Left kidney (tissue), 8 donors: ENCODE measurements at places on chromosomes 3 and 15. TPM values are rescaled to one million over a fixed set of nuclear protein-coding genes. Genes with fewer than 3 reads are reported as not detected.

DNA sequence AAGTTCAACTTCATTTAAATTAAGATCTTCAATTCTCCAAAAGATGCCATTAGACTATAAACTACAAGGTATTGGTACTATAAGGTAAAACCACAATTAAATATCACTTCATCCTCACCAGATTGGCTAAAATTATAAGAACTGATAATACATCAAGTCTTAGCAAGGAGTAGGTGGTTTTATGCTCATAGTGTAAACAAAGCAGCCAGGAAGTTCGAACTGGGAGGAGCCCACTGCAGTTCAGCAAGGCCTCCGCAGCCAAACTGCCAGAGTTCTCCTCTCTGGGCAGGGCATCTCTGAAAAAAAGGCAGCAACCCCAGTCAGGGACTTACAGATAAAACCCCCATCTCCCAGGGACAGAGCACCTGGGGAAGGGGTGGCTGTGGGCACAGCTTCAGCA, 91.6 kb upstream of the SETMAR start:
- no peak for DNase-seq

DNA sequence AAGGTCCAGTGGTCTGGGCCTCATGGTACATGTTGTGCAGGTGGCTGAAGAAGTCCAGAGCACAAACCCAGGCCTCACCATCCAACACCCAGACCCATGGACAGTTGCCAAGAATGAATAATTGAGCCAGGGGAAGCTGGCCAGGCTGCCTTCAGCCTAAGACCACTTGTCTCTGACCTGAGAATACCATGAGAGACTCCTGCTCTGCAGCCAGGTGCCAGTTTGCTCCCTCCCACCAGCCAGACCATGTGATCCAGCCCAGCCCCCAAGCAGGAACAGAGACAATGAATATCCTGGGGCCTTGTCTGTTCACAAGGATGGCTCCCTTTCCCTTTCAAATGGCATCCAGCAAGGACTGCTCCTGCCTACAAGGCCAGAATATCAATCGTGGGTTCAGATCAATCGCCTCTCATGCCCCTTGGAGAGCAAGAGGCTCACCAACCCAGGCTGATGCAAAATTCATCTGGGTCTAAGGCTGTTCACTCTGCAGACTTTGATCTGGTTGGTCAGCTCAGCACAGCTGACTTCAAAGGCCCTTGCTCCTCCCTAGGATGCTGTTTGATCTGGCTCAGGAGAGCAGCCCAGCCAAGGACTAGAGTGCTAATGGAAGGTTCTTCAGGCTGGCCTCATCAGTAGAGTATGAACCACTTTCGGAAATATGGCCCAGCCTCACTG, 13.4 kb downstream of the TRAIP start:
- DNase-seq, result no peak

DNA sequence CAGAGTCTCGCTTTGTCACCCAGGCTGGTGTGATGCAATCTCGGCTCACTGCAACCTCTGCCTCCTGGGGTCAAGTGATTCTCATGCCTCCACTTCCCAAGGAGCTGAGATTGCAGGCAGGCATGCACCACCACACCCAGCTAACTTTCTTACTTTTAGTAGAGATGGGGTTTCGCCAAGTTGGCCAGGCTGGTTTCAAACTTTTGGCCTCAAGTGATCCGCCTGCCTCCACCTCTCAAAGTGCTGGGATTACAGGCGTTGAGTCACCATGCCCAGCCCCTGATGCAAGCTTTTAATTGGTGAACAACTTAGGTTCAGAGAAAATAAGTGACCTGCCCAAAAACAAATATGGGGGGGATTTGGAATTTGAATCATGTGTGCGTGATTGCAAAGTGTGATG, 246.2 kb downstream of the LRTM1 start:
- DNase-seq, result no peak

- no peak for DNase-seq
These were observed 110.0 kb downstream of the OPA1 start for GRCh38 chr3:193702967-193703366.

SUCNR1 gene
- polyA plus RNA-seq, result 8.0 TPM

DNA sequence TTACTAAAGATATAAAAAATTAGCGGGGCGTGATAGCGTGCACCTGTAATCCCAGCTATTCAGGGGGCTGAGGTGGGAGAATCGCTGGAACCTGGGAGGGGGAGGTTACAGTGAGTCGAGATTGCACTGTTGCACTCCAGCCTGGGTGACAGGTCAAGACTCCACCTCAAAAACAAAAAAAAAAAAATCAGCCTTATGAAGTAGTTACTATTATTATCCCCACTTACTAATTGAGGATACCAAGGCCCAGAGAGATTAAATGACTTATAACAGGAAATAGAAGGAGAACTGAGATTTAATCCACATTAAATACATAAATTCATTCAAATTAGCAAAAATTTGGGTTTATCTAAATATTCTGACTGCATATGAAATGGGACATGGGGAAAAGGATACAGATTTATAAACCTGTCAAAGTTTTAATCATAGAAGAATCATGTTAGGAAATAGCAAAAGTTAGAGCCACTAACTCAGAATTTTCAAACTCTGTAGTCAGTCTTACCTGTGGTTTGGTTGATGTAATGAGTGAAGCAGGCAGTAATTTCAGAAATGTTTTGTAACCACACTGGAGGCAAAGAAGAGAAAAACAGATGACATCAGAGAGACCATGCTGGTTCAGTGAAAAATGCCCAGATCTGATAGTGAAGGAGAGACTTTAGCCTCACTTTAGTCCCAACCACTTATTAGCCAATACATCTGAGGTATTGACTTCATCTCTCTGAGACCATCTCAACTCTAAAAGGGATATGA, 25.0 kb upstream of the ACAP2 start:
- no peak for DNase-seq

SLC12A1 gene
- polyA plus RNA-seq, result 433 TPM

DNA sequence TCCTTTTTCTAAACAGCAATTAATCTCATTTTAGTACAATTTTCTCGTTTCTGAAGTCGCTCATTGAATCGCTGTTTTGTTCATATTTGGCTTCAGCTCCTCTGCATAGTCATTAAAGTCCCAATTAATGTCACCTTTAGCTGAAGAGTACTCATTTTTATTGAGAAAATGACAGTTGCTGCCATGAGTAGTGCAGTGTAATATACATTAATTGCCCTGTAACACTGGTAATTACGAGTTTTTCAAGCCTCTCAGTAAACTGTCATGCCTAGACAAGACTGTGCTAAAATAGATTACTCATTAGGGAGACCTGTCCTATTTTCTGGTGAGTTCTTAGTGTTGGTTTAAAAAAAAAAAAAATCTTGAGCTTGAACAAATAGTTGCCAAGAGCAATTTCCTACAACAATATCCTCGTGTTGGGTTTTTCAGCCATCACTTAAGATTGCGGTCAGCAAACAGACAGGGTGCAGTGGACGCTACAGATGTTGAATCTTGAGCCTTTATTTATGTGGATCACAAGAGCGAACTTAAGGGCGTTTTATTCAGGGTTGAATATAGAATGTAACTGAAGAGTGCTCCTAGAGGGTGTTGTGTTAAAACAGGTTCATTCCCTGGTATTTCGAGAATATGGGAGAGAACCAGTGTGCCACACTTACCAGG, 176.0 kb downstream of the CDIN1 start:
- DNase-seq, result no peak

RTP3 gene
- polyA plus RNA-seq, result not detected

C3orf22 gene
- 0.10 TPM for polyA plus RNA-seq

PRICKLE2 gene
- 18.5 TPM for polyA plus RNA-seq

SEMA3F gene
- polyA plus RNA-seq, result 69.8 TPM

DNA sequence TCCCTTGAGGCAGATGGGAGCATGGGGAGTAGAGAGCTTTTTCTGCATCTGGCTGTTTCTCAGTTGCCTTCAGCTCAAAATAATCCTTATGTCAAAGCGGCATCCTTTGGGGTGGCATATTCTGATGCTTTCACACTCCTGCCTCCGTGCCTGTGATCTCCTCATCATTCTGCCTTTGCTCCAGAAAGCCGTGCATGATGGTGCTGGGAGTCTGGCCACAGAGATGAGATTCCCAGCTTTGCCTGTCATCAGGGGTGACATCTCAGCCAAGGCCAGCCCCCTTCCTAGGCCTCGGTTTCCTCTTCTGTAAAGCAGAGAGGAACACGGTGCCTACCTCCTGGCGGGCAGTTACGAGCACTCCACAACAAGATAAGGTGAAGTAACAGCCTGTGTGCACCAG, 96.3 kb upstream of the ALDH1A3 start:
- no peak for DNase-seq

ANKRD34C gene
- polyA plus RNA-seq, result 0.10 TPM

PSTPIP1 gene
- polyA plus RNA-seq, result 1.4 TPM

TLNRD1 gene
- polyA plus RNA-seq, result 6.6 TPM

- no peak for DNase-seq
These were observed 45.8 kb downstream of the ADPGK start for GRCh38 chr15:72737723-72738122.

C3orf49 gene
- polyA plus RNA-seq, result 1.00 TPM

FILIP1L gene
- 16.3 TPM for polyA plus RNA-seq

GRCh38 chr3:130905551-130905950, 11.7 kb downstream of the ATP2C1 start:
- DNase-seq, result no peak

CD200 gene
- polyA plus RNA-seq, result 41.6 TPM

LRTM1 gene
- not detected for polyA plus RNA-seq

DNA sequence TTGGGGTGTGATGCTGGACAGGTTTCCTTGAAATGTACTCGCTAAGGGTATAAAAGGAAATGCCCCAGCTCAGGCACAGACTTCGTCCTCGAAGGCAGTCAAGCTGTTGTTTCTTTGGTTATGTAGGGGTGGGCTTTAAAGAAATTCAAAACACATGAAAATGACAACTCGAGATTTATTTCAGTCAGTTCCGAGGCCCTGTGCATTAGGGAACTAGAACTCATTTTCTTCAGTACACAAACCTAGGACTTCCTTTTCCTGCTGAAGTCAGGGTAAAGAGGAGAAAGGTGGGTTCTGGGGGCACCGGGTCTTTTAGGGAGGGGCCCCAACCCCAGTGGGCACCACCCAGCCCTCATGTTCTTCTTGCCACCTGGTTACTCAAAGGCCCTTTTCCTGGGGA, 7.7 kb downstream of the CCR9 start:
- no peak for DNase-seq

DNA sequence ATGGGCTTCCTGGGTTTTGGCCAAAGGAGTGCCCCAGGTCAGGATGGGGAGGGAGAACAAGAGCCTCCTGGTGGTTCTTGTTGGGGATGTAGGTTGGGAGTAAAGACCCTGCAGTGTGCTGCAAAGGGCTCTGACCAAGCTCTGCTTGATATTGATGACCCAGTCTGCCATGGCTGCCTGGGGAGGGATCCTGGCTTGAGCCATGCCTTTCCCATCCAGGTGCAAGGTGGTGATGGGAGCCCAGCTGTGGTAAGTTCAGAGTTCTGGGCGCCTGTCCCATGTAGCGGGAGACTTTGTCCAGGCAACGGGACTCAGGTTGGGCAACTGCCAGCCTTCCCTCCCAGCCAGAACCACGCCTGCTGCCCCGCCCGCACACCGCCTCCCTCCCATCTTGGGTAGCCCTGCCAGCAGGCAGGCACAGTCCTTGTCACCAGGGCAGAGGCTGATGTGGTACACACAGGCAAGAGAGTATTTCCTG, 2.6 kb downstream of the GNAI2 start:
- no peak for DNase-seq

DNA sequence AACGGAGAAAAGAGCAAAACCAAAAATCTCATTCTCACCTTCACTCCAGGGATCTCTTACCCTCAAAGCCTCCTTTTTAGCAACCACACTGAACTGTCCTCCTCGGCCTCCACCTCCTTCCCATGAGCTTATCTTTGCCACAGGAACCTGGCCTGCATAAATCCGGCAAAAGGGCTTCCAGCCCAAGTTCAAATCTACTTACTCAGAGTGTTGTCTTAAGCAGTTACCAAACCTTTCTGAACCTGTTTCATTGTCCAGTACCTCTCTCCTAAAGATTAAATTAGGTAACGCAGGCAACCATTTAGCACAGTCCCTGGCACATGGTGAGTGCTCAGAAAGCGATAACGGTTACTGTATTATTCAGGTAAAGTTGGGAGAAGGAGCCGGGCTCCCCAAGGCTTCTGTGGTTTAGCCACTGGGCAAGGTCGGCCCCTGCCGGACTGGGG, 777 bp downstream of the CIB1 start:
- DNase-seq, result no peak
